Trophoblast cell (in vitro differentiated cells and primary cell): ENCODE measurements at places on chromosomes 7 and 10.

DNA sequence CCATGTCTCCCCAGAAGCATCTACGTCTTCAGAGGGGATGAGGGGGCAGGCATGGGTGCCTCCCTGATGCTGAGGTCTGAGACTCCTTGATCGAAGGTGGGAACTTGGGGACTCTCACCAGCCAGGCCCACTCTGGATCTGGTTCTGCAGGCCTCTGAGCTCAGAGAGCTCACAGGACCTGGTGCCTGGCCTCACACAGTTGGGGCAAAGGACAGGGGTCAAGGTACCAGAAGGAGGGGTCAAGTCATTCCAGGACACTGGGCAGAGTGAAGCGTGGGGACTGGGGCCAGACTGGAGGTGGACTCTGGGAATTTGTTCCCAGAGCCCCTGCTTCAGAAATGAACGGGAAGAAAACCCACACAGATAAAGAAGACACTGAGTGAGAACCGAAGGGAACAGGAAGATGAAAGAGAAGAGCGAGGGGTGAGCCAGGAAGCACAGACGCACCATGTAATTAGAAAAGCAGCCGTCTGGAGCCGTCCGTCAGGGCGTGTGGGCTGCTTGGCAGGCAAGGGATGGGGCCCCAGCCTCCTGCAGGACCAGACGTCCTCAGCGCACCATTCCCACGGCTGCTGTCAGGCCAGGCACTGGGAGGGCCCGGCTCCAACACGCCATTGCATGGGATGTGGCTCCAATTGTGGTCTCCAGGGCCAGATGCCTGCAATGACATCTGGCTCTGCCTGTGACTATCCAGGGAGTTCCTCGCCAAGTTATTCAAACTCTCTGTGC, 47.7 kb downstream of the ZCCHC24 start:
- no peaks in the 10 kb centered on the region for H3K36me3 ChIP-seq
- peak overlapping the region; percentile 21 for H3K27ac ChIP-seq
- DNase-seq: no peak
- H3K4me1 ChIP-seq: peaks cover 30% of the 10 kb centered on the region

DNA sequence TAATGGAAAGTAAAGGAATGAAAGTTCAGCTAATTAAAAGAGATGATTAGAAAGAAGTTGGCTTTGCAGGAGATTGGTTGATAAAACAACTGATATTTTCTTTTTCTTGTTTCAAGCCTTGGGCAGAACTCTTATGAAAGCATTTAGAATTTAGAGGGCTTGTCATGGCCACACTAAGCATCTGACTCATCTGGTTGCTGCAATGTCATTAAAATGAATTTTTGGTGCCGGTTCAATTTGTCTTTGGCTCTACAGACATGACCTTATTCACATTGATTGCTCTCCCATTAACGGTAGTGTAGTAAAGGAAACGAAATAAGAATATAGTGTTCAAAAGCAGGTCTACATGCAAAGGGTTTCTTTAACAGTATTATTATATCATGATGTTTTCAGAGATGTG, 1012.4 kb upstream of the C7orf33 start:
- H3K27ac ChIP-seq: no peak overlapping the region
- H3K4me3 ChIP-seq: no peak overlapping the region
- no peaks in the 10 kb centered on the region for H3K36me3 ChIP-seq
- H3K4me1 ChIP-seq: no peaks in the 10 kb centered on the region
- DNase-seq: no peak

GRCh38 chr7:38481401-38481800, 149.8 kb downstream of the AMPH start:
- H3K27me3 ChIP-seq: no peaks in the 10 kb centered on the region
- no peaks in the 10 kb centered on the region for H3K36me3 ChIP-seq
- H3K4me1 ChIP-seq: no peaks in the 10 kb centered on the region
- no peak for DNase-seq
- H3K4me3 ChIP-seq: no peak overlapping the region

- H3K36me3 ChIP-seq: no peaks in the 10 kb centered on the region
- no peak for DNase-seq
- no peak overlapping the region for H3K27ac ChIP-seq
- no peaks in the 10 kb centered on the region for H3K27me3 ChIP-seq
- H3K4me3 ChIP-seq: no peak overlapping the region
Observed at GRCh38 chr7:55557666-55558188, 14.6 kb downstream of the VOPP1 start.

- DNase-seq: no peak
- H3K27ac ChIP-seq: no peak overlapping the region
- no peak overlapping the region for H3K4me3 ChIP-seq
- peaks cover 3% of the 10 kb centered on the region for H3K27me3 ChIP-seq
- H3K36me3 ChIP-seq: no peaks in the 10 kb centered on the region
Observed at GRCh38 chr7:155490697-155491628, 33.0 kb downstream of the EN2 start.

- no peak overlapping the region for H3K27ac ChIP-seq
- no peak overlapping the region for H3K4me3 ChIP-seq
- no peaks in the 10 kb centered on the region for H3K36me3 ChIP-seq
- no peaks in the 10 kb centered on the region for H3K27me3 ChIP-seq
- no peaks in the 10 kb centered on the region for H3K4me1 ChIP-seq
Observed at GRCh38 chr7:31493714-31494181, 20.1 kb upstream of the ITPRID1 start.

DNA sequence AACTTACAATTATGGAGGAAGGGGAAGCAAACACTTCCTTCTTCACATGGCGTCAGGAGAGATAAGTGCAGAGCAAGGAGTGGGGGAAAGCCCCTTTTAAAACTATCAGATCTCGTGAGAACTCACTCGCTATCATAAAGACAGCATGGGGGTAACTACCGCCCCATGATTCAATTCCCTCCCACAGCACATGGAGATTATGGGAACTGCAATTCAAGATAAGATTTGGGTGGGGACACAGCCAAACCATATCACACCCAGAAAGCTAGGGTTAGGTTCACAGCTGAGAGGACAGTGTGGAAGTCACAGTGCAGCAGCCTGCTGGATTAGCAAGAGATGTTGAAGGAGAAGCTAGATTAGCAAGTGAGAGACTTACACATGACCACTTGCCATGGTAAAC, 81.6 kb downstream of the CRTAC1 start:
- H3K4me1 ChIP-seq: no peaks in the 10 kb centered on the region
- no peak for DNase-seq
- no peak overlapping the region for H3K27ac ChIP-seq
- H3K4me3 ChIP-seq: no peak overlapping the region
- no peaks in the 10 kb centered on the region for H3K27me3 ChIP-seq

DNA sequence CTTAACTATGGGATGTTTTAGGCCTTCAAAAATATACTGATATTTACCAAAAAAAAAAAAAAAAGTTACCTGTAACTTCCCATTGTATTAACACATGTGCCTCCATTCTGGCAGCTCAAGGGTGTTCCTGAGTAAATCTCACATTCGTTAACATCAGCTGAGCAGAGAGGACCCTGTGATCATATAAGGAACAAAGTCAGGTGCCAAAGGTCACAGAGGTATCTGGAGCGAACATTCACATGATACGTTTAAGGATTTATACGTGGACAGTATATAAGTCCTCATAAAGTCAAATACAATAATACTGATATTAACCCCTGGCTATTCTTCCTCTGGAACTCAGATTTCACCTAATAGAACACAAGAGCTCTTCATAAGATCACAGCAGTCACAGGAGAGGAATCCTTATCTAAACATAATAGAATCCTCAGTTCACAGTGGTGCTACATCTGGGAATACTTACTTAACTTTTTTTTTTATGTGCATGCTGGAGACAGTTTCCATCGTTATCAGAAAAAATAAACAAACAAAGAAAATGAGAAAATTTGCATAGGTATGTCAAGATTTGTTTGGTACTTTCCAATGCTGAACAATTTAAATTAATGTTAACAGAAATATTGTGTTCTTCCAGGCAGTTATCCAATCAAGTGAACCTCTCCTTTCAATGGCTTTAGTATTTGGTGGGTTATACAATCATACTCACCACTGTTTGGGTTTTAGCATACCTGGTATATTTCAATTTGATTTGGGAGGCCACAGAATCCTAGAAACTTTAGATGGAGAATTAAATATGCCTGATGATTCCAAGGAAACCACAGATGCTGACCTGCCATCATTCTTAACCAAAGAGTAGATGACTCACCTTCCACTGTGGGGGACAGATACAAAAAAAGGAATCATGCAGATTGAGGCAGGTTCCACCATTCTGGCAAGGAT, 6.6 kb downstream of the CUBN start:
- H3K4me1 ChIP-seq: peaks cover 2% of the 10 kb centered on the region
- DNase-seq: no peak
- no peak overlapping the region for H3K4me3 ChIP-seq
- no peaks in the 10 kb centered on the region for H3K27me3 ChIP-seq
- H3K27ac ChIP-seq: no peak overlapping the region

- DNase-seq: peak; percentile 35
- H3K27ac ChIP-seq: peak overlapping the region; percentile 97
- peak overlapping the region; percentile 93 for H3K4me3 ChIP-seq
- no peaks in the 10 kb centered on the region for H3K27me3 ChIP-seq
- peaks cover 3% of the 10 kb centered on the region for H3K36me3 ChIP-seq
Observed at GRCh38 chr7:139358541-139359365, 941 bp upstream of the LUC7L2 start.

GRCh38 chr10:71220689-71221540, 8.5 kb downstream of the UNC5B start:
- H3K4me1 ChIP-seq: peaks cover 52% of the 10 kb centered on the region
- no peak overlapping the region for H3K4me3 ChIP-seq
- no peaks in the 10 kb centered on the region for H3K27me3 ChIP-seq
- peaks cover 8% of the 10 kb centered on the region for H3K36me3 ChIP-seq
- H3K27ac ChIP-seq: no peak overlapping the region

- no peaks in the 10 kb centered on the region for H3K36me3 ChIP-seq
- H3K27ac ChIP-seq: no peak overlapping the region
- DNase-seq: no peak
- no peaks in the 10 kb centered on the region for H3K27me3 ChIP-seq
- H3K4me3 ChIP-seq: no peak overlapping the region
Observed at GRCh38 chr10:80412486-80412885, 4.1 kb downstream of the PRXL2A start.

GRCh38 chr10:36738738-36739431, 386.5 kb upstream of the ANKRD30A start:
- no peak overlapping the region for H3K4me3 ChIP-seq
- no peak for DNase-seq
- H3K4me1 ChIP-seq: no peaks in the 10 kb centered on the region
- H3K36me3 ChIP-seq: no peaks in the 10 kb centered on the region
- no peak overlapping the region for H3K27ac ChIP-seq

DNA sequence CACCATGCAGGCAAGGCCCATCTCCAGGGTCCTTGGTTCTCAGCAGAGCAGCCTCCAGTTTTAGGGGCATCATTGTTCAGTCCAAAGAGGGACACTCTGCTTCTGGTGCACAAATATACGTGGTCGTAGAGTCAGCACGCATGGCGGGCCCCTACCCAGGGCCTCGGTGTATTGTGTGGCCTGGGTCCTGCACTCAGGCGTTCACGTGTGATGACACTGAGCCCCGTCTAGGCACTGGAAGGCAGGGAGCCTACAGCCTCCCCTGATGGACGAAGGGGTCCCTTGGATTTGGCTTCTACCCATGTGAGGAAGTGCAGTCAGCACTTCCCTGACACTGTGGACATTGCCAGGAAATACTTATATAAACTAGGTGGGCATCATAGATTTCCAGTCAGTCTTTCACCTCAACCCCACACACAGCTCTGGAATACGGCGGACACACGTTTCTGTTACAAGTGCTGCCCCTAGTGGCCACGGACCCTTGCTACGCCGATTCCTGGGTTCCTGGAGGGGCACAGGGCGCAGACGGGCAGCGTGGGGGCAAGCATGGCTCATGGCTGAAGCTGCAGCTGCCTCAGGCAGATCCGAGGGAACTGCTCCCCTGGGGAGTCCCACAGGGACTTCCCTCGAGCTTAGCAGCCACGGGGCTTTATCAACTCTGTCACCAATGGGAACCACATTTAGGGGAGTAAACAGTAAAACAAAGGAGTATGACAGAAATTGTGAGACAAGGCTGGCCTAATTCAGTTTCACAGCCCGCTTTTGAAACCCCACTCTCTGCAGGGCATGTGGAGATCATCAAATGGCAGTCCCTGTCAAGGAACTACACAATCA, 25.4 kb downstream of the AIFM2 start:
- no peak overlapping the region for H3K27ac ChIP-seq
- H3K4me3 ChIP-seq: no peak overlapping the region
- H3K36me3 ChIP-seq: peaks cover under 1% of the 10 kb centered on the region
- no peaks in the 10 kb centered on the region for H3K27me3 ChIP-seq
- peaks cover 2% of the 10 kb centered on the region for H3K4me1 ChIP-seq
- peak; percentile 17 for DNase-seq

- DNase-seq: no peak
- H3K27ac ChIP-seq: no peak overlapping the region
- no peaks in the 10 kb centered on the region for H3K4me1 ChIP-seq
Observed at GRCh38 chr10:133269367-133269766, 7.3 kb downstream of the ADAM8 start.

DNA sequence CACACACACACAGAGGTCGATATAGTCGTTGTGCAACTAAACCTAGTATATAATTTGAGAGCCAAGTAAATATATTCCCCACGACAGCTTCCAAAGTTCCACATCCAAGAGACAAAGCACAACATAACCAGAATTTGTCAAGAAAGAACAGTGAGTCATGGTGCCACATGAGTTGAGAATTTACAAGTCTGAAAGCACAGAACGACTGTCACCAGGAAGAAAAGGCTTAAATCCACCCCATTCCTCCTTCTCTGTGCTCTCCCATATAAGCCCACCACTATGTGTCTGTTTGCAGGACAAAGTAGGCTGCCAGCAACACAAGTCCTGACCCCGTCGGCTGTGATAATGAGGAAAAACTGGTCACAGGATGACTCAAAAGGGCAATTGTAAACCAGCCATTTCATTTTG, 32.8 kb downstream of the GSAP start:
- no peak overlapping the region for H3K27ac ChIP-seq
- H3K36me3 ChIP-seq: no peaks in the 10 kb centered on the region
- peaks cover 2% of the 10 kb centered on the region for H3K4me1 ChIP-seq
- H3K4me3 ChIP-seq: no peak overlapping the region
- no peak for DNase-seq

DNA sequence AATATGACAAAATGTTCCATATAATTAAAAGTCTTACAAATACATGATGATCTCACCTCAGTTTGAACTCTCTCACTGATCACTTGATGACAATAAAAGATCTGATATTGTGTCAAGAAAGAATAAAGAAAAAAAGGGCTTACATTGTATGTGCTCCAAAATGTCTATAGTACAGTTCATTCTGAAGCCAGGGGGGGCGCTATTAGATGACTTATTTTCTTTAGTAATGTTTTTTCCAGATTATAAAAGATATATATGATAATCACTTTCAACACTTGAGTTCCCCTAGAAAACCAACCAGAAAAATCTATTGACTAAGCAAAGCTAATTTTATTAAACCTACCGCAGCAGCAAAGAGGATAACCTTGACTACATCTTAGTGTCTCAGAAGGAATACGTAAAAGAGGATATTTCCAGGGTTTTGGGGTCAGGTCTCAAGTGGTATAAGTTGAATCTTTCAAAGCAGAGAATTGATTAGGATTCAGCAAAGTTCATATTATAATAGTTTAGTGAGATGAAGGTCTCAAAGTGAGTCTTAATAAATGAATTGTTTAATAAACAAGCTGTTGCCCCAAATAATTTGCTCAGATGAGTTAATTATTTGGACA, 55.8 kb downstream of the PTN start:
- no peaks in the 10 kb centered on the region for H3K36me3 ChIP-seq
- no peaks in the 10 kb centered on the region for H3K4me1 ChIP-seq
- peak; percentile 23 for DNase-seq
- no peaks in the 10 kb centered on the region for H3K27me3 ChIP-seq
- H3K4me3 ChIP-seq: no peak overlapping the region
